ENCODE measurements at places on chromosomes 11 and 22.

- no peak for DNase-seq
These were observed 2.0 kb downstream of the SYT12 start for GRCh38 chr11:67024966-67025365.

DNA sequence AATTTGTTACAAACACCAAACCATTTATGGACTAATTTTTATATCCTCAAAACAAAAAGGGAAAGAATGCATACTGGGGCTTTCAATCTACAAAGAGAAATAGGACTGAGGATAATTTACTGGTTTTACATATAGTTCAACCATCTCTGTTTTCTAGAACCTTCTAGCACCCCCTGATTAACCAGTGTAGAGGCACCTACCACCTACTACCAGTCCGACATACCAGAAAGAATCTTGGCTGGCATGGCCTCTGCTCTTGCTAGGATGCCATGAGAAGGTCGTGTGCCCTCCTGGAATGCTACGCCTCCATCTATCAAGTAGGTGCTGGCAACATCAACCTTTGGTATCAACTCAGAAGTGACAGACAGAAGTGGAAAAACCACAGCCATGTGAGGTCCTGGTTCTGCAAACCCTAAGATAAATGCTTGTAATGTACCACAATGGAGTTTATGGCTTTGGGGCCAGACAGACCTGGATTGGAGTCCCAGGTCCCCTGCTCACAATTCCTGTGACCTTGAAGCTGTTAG lies 28.2 kb downstream of the MYH9 start:
- no peak for DNase-seq

DNA sequence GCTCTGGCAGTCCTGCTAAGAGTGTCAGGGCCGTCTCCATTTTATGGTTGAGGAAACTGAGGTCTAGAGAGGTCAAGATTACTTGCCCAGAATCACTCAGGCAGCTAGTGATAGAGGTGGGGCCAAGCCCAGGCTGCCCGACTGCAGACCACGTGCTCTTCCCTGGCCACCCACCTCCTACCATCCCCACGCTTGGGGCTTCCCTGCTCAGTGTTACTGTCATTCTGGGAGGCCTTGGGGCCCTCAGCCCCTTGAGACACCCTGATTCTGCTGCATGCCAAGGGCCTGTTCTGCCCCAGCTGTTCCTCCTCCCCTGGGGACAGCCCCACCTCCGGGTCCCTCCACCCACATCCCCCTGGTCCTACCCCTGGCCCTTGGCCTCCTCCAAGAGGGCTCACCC lies 17.2 kb upstream of the TAB1 start:
- DNase-seq, result no peak

GRCh38 chr11:124749912-124750311 lies 2.1 kb downstream of the VSIG2 start:
- DNase-seq, result no peak

- DNase-seq, result peak; percentile 83
These were observed 326.6 kb downstream of the MN1 start for GRCh38 chr22:27474711-27475547.

DNA sequence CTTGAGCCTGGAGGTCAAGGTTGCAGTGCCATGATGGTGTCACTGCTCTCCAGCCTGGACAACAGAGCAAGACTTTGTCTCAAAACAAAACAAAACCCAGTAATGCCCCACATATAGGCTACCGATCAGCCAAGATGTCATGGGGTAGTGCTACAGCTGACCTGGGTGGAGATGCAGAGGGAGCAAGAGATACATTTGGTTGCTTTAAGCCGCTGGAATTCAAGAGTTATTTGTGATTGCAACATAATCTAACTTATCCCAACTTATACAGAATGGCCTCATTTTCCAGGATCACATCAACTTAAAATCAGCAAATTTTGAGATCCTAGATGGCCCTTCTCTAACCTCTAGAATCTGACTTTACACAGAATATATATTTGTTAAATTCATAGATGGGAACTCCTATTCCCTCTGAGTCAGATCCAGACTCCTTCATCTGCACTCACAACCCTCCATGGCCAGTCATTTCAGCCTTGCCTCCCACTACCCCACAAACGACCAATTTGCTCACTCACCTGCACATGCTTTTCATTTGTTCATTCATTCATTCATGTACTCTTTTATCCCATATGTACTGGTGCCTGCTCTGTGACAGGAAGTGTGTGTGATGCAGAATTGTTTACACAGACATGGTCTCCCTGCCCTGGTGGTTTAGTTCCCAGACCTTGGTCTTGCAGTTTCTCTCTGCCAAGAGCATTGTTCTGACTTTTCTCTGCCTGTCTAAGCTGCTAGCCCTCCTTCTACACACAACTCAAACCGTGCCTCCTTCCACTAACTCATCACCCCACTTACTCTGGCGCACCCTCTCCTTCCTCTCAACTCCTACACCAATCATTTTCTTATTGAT lies 24.1 kb upstream of the APLNR start:
- DNase-seq, result no peak

GRCh38 chr11:63791495-63792167 lies 21.6 kb upstream of the SPINDOC start:
- no peak for DNase-seq

- DNase-seq, result no peak
These were observed 38.4 kb downstream of the CECR2 start for GRCh38 chr22:17407643-17408042.

GRCh38 chr22:38250643-38251340 lies 22.0 kb downstream of the TMEM184B start:
- DNase-seq, result no peak

DNA sequence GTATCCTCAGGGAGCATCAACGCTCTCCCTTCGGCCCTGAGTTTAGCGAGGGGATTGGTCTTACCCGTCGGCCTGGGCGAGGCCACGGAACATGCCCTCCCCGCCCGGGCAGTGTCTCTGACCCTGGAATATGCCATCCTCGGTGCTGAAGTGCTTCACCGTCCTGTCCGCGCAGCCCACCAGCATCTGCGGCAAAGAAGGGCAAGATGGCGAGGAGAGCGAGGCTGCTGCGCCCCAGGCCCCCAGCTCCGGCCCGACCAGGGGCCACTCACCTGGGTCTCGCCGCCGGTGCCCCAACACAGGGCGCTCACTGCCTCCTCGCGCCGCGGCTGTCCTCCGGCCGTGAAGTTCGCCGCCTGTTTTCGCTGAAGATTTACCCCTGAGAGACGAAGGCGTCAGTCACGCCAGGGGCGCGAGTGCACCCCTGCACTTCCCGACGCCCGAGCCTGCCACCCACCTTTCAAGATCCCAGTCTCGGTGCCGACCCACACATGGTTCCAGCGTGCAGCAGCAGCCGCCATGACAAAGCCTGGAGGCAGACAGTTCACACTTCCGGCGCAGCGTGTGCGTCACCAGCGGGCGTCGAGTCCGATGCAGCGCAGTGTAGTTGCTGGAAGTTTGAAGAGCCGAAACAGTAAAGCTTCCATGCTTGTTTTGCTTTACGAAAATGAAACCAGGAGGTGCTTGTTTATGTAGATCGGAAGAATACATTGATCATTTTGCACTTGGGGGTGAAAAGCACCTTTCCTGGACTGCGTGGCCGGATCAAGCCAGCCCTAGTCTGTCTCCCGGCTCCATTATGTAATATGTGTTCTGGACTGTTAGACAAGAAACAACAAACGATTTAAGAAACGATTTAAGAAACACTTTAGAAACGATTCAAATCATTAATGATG lies at the start of gene WDR74:
WDR74 (minus strand) TSS at position 541 of the 896 bp plus-strand sequence; CDS start at position 521, 20 bp downstream.
- peak; percentile 84 for DNase-seq

GRCh38 chr22:49325531-49326395 lies 501.9 kb downstream of the BRD1 start:
- DNase-seq, result no peak

- no peak for DNase-seq
These were observed 484.6 kb downstream of the OPCML start for GRCh38 chr11:133047771-133048115.

- DNase-seq, result no peak
These were observed 52.9 kb downstream of the COPB1 start for GRCh38 chr11:14446701-14447169.

DNA sequence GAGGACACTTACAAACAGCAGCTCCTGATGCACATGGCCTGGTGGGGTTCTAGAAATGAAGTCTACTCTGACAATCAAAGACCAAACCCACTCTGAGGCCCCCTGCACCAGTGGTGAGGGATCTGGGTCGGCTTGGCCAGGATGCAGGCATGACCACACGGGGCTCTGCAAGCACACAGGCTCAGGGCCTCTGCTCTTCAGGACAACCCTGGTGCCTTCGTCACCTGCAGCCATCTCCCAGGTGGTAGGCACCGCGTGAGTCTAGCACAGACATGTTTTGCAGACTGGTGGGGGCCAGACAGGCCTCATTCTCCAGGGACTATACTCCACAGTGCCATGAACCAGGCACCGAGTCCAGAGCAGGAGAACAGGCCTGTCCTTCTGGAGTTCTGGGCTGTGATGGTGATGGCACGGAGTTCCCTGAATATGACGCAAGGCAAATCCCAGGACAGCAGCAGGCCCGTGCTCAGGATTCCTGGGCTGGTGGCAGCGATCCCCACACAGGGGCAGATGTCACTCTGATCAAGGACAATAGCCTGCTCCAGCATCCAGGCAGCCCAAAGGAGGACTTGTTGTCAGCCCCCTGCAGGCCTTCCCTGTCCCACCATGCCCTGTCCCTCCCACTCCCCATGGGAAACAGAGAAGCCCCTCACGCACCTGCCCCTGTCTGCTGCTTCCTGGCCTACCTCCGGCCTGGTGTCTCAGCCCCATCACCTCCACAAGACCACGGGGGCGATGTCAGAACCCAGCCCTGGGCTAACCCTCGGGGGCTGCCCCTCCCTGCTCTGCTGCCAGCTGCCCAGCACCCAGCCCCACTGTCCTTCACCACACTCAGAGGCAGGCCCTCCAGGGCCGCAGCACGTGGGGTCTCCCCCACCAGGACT lies 36.1 kb downstream of the GNB1L start:
- DNase-seq, result no peak

DNA sequence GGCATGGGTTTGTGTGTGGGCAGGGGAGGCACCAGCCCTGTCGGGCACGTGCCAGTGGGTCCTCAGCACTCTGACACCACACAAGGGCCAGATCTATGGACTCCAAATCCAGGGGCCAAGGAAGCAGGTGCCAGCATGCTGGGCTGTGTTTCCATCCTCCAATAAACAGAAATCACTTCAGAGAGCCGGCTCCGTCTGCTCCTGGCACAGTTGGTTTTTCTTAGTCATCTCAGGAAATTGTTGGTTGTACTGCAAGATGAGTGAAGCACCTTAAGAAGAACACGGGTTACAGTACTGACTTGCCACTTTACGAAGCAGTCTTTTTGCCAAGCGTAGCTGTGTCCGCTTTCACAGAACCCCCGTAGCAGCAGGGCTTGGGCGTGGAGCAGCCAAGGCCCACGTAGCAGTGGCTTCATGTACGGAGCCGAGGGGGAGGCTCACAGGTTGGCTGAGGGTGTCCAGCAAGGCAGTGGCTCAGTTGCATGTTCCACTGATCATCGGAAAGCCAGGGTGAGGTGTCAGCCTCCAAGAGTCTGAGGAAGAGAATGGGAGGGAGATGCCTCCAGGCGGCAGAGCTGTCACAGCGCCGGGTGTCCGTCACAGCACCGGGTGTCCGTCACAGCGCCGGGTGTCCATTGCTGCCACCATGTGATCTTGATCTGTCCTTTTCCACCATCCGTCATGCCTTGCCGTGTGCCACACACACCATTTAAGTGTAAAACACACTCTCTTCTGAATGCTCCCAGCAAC lies 314.9 kb downstream of the CTTN start:
- no peak for DNase-seq

- no peak for DNase-seq
These were observed 34.4 kb upstream of the SMTN start for GRCh38 chr22:31046539-31047226.

GRCh38 chr11:134258577-134258976 lies 5.2 kb downstream of the ACAD8 start:
- no peak for DNase-seq

GRCh38 chr11:44968510-44968909 lies 17.8 kb upstream of the TP53I11 start:
- DNase-seq, result no peak

GRCh38 chr11:130467116-130467900 lies 18.9 kb downstream of the ADAMTS15 start:
- no peak for DNase-seq

DNA sequence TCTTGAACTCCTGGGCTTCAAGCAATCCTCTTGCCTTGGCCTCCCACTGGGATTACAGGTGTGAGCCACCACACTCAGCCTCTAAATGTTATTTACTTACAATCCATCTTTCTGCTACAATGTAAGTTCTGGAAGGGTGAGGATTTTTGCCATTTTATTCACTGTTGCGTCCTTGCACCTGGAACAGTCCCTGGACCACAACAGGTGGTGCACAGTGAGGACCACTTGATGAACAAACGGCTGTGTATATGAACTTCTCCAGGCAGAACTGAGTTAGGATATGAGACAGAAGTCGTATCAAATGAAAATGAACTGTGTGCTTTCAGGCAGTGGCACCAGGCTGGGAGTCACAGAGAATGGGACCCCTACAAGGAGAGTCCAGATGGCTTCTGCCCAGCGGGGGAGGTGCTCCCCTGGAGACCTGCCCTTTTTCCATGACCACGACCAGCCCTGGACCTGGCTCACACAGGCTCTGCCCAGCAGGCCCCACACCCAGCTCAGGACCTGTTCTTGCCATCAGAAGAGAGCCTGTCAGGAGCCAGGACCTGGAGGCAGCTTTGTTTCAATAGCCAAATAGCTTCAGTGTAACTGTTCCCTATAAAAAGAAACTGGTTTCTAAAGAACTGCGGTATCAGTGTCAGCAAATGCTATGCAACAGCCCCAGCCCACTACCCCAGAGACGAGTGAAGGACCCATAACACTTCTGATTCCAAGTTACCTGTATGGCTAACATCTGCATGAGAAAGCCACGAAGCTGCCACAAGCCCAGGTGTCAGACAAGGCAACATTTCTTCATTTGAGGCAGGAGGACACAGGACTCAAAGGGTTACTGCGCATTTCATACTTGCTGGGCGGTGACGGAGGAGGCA lies 104.9 kb downstream of the MICAL3 start:
- no peak for DNase-seq

DNA sequence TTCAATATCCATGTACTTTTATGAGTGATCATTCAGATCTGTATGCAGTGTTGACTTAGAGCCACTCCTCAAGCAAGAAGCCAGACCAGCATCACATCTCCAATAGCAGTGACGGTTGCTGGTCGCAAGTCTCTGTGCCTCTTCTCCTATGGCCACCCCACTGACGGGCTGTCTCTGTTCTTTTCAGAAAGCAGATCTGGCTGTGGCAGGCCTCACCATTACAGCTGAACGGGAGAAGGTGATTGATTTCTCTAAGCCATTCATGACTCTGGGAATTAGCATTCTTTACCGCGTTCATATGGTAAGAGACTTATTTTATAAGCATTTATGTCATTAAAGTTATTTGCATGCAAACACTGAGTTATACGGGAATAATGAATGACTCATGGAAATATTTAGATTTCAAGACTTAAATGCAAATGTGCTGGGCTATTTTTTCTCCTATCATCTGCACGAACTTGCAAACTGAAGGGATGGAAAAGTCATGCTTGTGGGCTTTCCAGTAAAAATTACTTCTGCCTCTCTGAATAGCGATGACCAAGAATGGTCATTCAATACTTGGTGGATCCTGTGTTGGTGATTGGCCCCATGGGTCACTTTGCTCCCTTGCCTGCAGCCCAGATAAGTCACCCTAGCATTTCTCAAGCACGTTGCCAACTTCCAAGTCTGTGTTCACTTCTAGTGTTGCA lies 83.6 kb upstream of the TBCEL start:
- DNase-seq, result no peak
